ENCODE measurements at places on chromosomes 1 and 21. TPM values are rescaled to one million over a fixed set of nuclear protein-coding genes. Genes with fewer than 3 reads are reported as not detected.

The NBPF6 gene
- total RNA-seq: 3.3 TPM

The SPRR2F gene
- total RNA-seq: not detected

GRCh38 chr1:22704440-22705067 is 6.1 kb upstream of the EPHB2 start:
- H3K36me3 ChIP-seq: no peaks in the 10 kb centered on the region
- H3K4me1 ChIP-seq: no peaks in the 10 kb centered on the region
- no peak overlapping the region for H3K4me3 ChIP-seq
- H3K27ac ChIP-seq: no peak overlapping the region
- H3K27me3 ChIP-seq: no peaks in the 10 kb centered on the region

DNA sequence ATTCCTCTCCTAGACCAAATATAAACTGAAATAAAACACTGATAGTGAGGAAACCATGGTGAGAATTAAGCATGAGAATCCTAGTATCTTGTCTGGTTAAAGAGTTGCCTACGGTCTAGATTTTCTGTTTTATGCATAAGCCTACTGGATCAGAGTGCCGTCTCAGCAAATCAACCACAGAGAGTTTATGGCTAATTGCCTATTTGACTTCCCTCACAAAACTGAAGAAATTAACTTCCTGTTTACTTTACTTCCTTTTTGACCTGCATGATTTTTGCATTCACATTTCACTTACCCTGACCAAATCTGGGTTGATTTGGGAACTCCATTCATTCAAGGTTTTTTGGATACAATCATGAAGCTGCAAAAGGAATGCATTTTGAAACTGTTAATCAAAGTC is 5.0 kb downstream of the GCLM start:
- DNase-seq: no peak
- no peaks in the 10 kb centered on the region for H3K36me3 ChIP-seq
- peaks cover 45% of the 10 kb centered on the region for H3K4me1 ChIP-seq
- H3K27ac ChIP-seq: peak overlapping the region; percentile 8
- no peak overlapping the region for H3K4me3 ChIP-seq
- H3K27me3 ChIP-seq: no peaks in the 10 kb centered on the region

DNA sequence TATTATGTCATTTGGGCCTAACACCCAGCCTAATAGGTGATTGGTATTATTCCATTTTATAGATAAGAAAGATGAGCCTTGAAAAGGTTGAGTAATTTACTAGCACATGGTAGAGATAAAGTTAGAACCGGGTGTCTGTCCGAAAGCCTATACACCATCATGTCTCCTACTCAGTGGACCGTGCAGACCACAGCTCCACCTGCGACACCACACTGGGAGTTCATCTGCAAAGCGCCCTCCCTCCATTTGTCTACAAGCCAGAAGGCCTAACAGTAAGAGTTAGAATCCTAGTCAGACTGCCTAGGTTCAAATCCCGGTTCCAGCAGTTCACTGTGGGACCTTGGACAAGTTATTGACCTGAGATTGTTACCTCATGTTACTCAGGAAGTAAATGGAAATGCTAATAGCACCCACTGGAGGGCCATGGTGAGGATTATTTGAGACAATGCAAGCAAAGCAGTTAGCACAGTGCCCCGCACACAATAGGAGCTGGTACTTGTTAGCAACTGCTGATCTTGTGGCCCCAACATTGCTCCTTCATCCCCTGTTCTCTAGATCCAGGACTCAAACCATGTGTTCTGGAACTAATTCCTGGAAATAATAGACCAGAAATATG is 20.5 kb downstream of the ARMH1 start:
- no peaks in the 10 kb centered on the region for H3K27me3 ChIP-seq
- no peak overlapping the region for H3K4me3 ChIP-seq
- H3K4me1 ChIP-seq: peaks cover 10% of the 10 kb centered on the region

- DNase-seq: no peak
- H3K36me3 ChIP-seq: no peaks in the 10 kb centered on the region
- no peak overlapping the region for H3K4me3 ChIP-seq
- no peaks in the 10 kb centered on the region for H3K4me1 ChIP-seq
Measured at GRCh38 chr1:82019508-82019907, 218.8 kb downstream of the ADGRL2 start.
